Activated gamma-delta T cell treated with Interleukin-2 at 50 U/mL for 16 hours (primary cell): ENCODE measurements at places on chromosomes 2 and 18.

GRCh38 chr18:63480915-63481314, 4.2 kb downstream of the SERPINB5 start:
- DNase-seq = no peak

DNA sequence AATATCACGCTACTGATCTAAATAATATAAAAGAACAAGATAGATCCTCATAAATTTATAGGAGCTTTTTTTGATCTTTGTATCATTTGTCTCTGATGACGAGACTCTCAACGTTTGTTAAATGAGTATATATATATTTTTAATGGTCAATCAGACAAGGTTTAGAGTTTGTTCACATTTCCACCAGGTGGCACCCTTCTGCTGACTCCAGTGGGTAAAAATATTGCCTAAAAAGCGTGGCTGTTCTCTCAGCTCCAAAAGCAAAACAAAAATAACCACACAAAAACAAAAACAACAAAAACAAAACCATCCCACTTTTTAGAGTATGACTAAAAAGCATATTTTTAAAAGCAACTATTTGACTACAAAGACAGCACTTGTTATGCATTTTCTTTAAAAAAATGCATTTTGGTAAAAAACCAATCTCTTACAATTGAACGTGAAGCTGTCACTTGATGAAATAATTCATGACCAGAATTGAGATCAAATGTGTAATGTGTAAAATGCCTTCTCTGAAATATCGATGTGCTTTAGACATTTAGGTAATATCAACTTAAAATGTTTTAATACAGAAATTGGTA, 723.2 kb downstream of the DPP10 start:
- no peak for DNase-seq

DNA sequence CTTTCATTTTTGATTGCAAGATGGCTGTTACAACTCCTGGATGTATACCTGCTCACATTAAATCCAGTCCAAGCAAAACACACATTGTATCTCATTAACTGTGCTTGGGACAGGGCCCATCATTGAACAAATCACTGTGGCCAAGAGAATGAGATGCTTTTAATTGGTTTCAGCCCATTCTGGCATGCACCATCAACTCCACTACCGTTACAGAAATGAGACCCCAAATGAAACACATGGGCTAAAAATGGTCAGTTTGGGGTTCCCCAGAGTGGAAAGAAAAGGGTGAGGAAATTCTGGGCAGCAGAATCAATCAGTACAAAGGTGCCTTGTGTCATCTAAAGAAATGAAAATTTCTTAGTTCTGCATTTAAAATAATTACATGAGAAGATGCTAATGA, 52.7 kb downstream of the FAM171B start:
- DNase-seq = no peak

DNA sequence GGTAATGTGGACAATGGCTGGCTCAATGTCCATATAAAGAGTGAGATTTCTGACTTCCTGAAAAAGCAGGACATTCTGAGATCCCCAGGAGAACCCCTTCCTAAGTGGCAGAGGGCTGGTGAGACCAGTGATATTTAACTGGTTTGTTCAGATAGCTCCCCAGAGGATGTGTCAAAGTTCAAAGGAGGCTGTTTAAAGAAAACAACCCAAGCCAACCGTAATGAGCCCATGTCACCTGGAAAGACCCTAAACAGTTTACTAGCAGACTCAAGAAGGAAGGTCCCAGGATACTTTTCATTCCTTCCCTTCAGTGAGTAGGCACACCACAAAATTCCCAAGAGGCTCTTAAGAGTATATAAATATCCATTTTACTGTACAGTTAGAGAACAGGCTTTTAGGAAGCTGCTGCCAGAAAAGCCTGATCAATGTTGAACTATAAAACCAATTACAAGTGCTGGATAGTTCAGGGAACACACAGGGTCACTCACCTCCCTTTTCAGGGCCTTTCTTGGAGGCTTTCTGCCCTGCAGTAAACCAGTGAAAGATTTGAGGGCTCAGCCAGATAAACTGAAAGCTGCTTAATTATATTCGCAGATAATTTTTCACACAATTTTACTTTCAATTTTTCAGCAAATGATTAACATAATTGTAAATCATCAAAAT, 293.5 kb downstream of the ASXL3 start:
- no peak for DNase-seq

DNA sequence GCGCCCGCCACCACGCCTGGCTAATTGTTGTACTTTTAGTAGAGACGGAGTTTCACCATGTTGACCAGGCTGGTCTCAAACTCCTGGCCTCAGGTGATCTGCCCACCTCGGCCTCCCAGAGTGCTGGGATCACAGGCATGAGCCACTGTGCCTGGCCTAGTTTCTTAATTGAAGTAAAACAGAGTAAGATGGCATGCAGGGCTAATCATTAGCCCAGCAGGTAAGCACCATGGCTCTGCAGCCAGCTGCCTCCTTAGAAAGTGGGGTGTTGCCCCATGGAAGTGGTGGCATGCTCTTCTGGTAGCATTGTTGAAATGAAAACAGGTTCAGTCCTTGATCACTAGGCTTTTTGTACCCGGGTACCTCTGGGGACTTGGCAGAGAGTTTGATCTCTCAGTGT, 12.4 kb downstream of the ATG4B start:
- DNase-seq = no peak

- DNase-seq = no peak
These were observed 33.1 kb upstream of the MBP start for GRCh38 chr18:77165503-77166188.

- DNase-seq = no peak
These were observed 245.3 kb downstream of the STK39 start for GRCh38 chr2:168002021-168002553.

- no peak for DNase-seq
These were observed 121.6 kb downstream of the PTGR3 start for GRCh38 chr18:75087119-75088020.

DNA sequence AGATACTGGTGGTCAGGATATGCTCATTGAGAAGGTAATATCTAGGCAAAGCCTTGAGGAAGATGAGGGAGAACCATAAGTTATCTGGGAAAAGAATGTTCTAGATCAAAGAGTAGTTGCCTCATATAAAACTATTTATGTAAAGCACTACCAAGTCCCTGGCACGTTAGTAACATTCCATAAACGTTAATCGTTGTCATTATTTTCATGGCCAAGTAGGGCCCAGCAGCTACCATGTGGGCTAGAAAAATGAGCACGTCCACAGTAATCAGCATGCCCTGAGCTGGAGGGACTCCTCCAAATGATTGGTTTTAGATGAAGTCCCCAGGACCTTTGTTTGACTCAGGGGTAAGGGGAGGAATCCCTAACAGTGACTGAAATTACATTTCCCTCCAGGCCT, 32.7 kb upstream of the AFTPH start:
- DNase-seq = no peak

GRCh38 chr2:24123922-24124580, 782 bp downstream of the FAM228B start:
- no peak for DNase-seq

DNA sequence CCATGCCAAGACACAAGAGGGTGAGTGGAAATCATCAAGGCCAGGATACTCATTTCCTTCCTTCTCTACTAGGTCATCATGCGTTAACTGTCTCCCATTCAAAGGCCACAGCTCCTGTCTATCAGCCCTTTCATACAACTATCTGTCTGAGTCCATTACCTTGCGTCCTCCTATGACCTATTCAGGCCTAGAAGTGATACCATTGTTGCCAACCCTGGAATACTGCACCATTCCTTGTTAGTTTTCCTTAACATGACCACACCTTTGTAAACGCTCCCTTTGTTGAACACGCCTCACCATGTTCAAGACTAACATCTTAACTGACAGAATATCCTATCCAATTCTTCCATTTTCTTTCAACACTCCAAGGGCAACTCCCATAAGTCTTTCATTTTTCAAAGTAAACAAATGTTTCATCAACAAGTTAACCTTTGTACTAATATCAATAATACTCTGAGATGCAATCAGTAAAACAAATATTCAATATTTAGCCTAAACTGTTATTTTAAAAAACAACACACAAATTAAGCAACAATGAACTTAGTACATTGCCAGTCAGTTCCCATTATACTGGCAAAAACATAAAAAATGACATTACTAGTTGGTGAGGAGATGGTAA, 19.8 kb upstream of the LGALSL start:
- no peak for DNase-seq

DNA sequence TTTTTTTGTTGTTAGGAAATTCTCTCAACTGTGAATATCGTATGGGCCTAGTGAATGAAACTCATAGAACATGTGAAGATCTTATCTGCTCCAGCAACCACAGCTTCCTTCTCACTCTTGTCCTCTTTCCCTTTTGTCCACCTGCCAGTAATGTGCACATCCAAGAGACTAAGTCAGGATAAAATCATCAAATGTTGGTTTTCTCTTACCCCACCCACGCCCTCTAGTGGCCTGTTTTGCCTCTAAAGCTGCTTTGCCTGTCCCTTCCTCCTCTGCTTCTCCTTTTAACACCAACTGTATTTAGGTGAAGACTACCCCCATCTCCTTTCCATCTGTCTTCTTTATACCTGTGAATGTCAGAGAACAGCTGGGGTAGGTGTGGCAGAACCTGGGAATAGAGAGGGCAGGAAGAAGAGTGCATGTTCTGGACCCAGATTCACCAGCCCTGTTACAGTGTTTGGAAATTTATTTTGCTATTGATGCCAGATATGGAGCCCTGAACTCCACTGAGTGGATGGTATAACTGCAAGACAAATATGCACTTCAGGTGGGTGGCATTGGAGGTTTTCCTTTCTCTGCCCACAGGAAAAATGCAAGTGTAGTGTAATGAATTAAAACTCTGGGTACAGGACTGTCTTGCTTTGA, 8.4 kb upstream of the MGAT5 start:
- DNase-seq = peak; percentile 81

GRCh38 chr18:57518533-57518932, 68.0 kb downstream of the FECH start:
- no peak for DNase-seq

DNA sequence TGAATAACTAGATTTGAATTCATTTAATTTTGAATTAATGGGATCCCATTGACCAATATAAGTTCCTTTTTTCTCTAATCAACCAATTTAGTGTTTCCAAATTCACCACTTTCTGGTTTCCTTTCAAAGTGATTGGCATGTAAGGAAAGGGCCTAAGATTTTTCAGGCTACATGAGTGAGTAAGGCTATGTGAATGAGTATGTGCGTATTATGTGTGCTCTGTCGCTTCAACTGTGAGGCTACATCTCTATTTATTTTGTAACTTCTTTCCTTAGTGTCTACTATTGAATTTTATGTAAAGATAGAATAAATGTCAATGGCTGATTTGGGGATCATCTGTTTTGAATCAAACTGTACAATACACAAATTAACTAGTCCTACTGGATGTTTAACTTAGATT, 110.6 kb downstream of the ABCA12 start:
- no peak for DNase-seq
